HS-27A (cell line): ENCODE measurements at places on chromosomes 5 and 9.

DNA sequence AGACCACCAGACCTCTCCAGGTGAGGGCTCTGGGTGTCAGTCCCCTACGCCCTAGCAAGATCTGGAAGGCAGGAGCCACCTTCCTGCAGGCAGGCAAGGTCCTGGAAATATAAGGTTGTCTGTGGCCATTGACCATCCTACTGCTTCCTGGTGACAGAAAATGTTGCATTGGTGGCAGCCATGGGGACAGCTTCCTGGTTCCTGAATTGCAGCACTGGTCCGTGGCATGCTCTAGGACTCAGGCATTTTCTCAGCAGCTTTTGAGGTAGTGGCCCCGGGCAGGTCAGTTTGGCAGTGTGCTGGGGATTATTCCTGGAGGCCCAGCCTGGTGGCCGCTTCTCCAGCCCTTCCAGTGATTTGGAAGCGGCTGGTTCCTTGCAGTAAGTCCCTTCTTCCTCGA, 36.6 kb upstream of the KCNMB1 start:
- DNase-seq, result no peak

DNA sequence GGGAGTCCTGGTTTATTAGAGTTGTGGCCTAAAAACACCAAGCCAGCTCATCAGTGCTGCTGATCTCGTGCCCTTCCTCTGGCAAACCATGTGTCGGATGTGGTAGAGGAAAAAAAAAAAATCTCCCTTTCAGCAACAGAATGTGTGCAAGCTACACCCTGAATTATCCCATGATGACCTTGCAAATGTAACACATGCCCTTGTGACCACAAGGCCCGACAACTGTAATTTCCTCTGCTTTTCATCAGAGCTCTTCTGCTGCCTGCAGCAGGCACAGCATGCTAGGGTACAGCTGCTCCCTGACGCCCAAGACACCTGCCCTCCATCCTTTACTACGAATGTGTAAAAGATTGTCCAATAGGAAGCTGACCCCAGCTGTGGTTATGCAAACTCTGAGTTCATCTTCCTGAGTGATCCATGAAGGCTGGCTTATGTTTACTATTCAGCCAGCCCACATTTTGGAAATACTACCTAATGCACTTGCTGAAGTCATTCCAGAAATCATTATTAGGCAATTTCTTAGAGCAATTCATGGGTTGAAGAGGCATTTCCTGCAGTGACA, 14.6 kb upstream of the BNC2 start:
- DNase-seq, result no peak

- no peak for DNase-seq
Observed at GRCh38 chr5:111535879-111536549, 23.7 kb upstream of the STARD4 start.

GRCh38 chr9:6910032-6910431, 152.3 kb downstream of the KDM4C start:
- no peak for DNase-seq

- DNase-seq, result no peak
Observed at GRCh38 chr5:23396346-23396745, 111.1 kb upstream of the PRDM9 start.

- no peak for DNase-seq
Observed at GRCh38 chr5:6003040-6003825, 375.1 kb downstream of the MED10 start.

DNA sequence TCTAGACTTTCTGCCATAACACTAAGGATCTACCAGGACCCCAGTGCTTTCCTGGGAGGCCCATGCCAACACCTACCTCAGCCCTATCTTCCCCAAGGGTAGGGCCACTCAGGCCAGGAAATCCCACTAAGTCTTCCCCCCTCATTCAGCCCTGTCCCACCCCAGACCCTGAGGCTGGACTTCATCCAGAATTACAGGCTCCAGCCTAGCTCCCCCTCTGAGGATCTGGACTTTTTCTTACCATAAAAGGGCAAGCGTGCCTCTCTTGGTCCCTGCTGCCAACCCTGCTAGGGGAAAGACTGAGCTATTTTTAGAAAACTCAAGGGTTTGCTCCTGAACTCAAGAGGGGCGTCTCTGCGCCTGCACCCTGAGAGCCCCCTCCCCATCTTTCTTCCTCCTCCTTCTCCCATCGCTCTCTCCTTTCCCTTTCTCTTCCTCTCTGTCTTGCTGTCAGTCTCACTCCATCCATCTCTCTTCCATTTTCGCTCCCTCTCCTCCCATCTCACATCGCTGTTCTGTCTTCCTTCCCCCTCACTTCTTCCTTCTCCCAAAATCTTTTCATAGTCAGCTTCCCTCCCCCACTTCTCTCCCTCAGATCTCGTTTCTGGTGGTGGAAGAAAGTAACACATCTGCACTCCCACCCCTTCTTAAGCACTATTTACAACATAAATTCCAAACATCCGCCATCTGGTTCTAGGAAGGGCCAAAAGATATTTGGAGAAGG, 38.1 kb upstream of the IL17B start:
- DNase-seq, result no peak

DNA sequence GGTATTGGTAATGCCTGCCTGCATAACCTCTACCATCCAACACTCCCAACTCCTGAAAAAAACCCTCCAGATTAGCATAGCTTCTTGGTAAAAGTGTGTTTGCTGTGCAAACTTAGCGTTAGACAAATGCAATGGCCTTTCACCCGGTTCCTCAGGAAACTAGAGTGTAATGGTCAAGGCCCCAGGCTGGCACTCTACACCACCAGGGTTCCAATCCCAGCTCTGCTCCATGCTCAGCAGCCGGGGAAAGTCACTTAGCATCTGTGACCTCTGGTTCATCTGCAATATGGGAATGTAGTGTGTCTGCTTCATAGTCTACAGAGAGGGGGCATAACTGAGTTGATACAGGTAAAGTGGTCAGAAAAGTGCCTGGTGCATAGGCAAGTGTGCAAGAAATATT, 9.0 kb downstream of the FBP1 start:
- DNase-seq, result no peak

DNA sequence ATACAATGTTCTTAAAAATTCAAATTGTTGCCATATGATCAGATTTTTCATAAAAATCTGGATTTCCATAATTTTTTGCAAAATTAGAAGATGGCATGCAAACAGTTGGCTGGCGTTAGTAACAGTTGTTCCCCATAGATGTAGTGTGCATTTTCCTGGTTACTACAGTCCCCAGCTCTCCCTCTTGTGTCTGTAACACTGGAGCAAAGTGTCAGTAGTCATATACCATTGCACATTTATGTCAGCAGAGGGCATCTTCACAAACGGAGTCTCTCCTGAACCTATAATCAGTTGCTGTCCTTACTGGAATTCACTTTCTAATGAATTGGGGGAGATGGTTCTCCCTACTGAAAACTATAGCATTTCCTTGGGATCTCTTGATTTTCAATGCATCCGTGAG, 44.7 kb upstream of the DMAC1 start:
- DNase-seq, result no peak

DNA sequence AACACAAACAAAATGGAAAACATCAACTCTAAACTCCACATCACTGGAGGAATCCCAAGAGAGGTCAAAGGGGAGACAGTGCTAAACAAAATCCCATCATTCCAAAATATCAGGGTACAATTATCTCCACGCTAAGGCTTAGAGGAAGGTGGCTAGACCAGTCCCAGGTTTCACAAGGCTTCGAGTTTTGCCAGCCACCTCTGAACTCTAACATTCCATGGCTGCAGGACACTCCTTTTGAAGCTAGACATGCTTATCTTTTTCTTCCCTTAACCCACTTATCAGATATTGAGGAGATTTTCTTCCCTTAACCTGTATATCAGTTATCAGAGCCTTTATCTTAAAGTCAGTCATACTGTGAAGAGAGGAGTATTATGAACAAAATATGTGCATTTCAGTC, 53.3 kb downstream of the GLDC start:
- no peak for DNase-seq

GRCh38 chr9:34541540-34541939, 18.8 kb upstream of the ENHO start:
- no peak for DNase-seq

- DNase-seq, result no peak
Observed at GRCh38 chr5:140926443-140927227, 536 bp downstream of the PCDHAC1 start.

GRCh38 chr5:109239456-109239855, 170.3 kb downstream of the PJA2 start:
- no peak for DNase-seq

- DNase-seq, result no peak
Observed at GRCh38 chr5:104088876-104089778, 526.5 kb upstream of the NUDT12 start.

- DNase-seq, result no peak
Observed at GRCh38 chr5:158123595-158123994, 264.6 kb upstream of the CLINT1 start.

DNA sequence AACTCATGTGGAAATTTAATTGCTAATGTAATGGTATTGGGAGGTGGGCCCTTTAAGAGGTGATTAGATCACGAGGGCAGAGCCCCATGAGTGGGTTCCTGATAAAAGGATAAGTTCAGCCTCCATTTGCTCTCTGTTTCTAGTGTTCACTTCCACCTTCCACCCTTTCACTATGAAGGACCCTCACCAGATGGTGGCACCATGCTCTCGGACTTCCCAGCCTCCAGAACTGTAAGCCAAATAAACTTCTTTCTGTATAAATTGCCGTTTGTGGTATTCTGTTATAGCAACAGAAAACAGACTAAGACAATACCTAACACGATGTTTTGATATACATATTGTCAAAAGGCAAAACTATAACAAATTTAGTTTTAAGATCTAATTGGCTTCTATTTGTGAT, 166.2 kb downstream of the DEPDC1B start:
- no peak for DNase-seq

GRCh38 chr9:110183208-110184145, 24.5 kb downstream of the C9orf152 start:
- peak; percentile 26 for DNase-seq

DNA sequence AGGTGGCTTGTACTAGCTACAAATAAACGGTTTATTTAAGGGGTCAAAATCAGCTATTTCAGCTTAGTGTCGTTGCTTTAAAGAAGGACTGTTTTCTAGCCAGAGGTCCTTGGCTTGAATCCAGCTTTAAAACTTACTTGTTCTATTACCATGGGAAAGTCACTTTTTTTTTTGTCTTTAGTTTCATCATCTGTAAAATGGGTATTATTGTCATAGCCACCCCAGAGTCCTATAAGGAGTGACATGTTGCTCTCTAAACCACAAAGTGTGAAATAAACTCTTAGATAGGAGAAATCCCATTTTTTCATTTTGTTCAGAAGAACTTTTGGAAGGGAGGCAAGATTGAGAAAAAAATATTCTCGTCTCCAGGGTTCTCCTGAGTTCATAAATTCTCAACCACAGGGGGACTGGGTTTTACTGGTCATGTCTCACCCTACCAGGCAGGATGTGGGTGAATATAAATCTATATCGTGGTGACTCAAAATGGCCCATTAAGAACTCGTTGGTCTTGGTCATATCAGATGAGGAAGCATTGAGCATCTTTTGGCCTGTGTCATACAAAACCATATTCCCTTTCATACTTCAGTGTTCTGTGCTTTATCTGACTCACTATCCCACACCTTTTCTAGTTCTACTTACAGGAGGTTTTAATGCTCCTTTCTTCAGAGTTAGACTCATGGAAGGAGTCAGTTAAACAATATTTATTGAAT, 202.7 kb upstream of the NR3C1 start:
- no peak for DNase-seq

- no peak for DNase-seq
Observed at GRCh38 chr5:82439750-82440445, 161.7 kb upstream of the RPS23 start.

GRCh38 chr9:116628716-116629115, 58.4 kb upstream of the TRIM32 start:
- no peak for DNase-seq

DNA sequence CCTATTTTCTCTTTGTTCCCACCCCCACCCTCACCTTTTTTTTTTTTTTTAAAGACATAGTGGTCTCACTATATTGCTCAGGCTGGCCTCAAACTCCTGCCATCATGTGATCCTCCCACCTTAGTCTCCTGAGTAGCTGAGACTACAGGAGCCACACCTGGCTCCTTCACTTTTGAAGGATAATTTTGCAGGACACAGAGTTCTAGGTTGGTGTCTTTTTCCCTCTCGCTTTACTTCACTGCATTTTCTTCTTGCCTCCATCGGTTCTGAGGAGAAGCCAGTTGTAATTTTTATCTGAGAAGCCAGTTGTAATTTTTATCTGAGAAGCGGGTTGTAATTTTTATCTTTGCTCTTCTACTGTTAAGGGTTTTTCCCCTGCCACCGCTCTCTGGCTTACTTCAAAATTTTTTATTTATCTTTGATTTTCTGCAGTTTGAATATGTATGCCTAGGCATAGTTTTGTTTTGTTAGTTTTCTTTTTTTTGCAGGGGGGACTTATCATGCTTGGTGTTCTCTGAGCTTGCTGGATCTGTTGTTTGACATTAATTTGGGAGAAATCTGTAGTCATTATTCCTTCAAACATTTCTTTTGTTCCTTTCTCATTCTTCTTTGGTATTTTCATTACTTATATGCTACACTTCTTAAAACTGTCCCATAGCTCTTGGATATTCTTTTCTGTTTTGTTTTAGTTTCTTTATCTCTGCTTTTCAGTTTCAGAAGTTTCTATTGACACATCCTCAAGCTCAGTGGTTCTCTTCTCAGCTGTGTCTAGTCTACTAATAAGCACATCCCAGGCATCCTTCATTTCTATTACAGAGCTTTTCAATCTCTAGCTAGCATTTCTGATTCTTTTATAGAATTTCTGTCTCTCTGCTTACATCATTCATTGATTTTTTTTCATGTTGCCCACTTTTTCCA, 148.2 kb upstream of the CHD1 start:
- no peak for DNase-seq

- no peak for DNase-seq
Observed at GRCh38 chr5:119426057-119426456, 26.2 kb upstream of the HSD17B4 start.

GRCh38 chr9:120909904-120910303, 16.7 kb downstream of the TRAF1 start:
- DNase-seq, result no peak

GRCh38 chr9:34689512-34689911, 1.6 kb downstream of the CCL19 start:
- DNase-seq, result no peak

- no peak for DNase-seq
Observed at GRCh38 chr9:27468000-27468399, 56.1 kb upstream of the IFNK start.

GRCh38 chr5:158414333-158414762, 555.4 kb upstream of the CLINT1 start:
- DNase-seq, result no peak
